ENCODE measurements at places on chromosomes 1 and 21. TPM values are rescaled to one million over a fixed set of nuclear protein-coding genes. Genes with fewer than 3 reads are reported as not detected.
A peak's percentile ranks its signal among the peaks of the same experiment; 100 is the strongest.

Gene AGBL4
- total RNA-seq: 2.8 TPM

Gene RBM11
- total RNA-seq: 2.1 TPM

Gene CDC20
- 349 TPM for total RNA-seq

Gene SHE
- not detected for total RNA-seq

Gene MYOM3
- total RNA-seq: 0.12 TPM

GRCh38 chr1:174954073-174954460 lies 45.7 kb upstream of the CACYBP start:
- H3K27ac ChIP-seq: no peak overlapping the region
- DNase-seq: no peak

DNA sequence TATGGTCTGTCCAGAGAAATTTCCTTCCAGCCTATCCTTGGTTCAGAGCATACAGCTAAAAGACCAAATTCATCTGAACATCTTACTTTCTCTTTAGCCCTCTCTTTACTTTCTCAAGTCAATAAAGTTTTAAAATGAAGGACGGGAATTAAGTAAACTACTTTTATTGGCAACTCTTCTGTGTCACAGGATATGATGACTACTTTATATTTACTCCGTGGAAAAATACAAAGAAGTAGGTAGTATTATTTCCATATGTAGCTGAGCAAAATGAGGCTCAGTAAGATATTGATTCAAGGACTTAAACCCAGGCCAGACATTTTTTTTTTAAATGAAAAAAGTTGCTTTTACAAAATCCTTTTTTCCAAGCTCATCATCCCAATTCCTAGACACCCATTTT lies 151.2 kb upstream of the DPYD start:
- no peaks in the 10 kb centered on the region for H3K36me3 ChIP-seq
- peak overlapping the region; percentile 88 for H3K27ac ChIP-seq
- H3K4me1 ChIP-seq: peaks cover 23% of the 10 kb centered on the region
- no peaks in the 10 kb centered on the region for H3K27me3 ChIP-seq
- peak overlapping the region; percentile 33 for H3K4me3 ChIP-seq
- peak; percentile 73 for DNase-seq

DNA sequence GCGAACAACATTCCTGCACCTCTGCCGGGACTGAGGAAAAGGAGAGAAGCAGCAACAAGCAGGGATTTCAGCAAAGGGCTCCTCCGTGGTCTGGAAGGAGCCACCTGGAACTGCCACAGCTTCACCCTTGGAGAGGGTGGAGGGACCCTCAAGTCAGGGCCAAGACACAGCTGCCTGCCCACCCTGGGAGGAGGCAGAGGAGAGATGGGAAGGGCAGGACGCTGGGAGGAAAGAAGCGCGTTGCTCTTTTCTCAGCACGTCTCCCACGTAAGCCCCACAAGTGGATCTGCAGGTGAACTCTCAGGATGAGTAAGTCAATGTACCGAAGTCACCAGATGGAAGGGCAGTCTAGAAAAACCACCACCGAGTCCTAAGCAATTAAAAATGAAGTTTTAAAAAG lies 39.6 kb downstream of the SLC19A1 start:
- H3K4me3 ChIP-seq: no peak overlapping the region
- DNase-seq: no peak
- H3K27ac ChIP-seq: no peak overlapping the region
- H3K4me1 ChIP-seq: no peaks in the 10 kb centered on the region
- H3K36me3 ChIP-seq: 0 out of 2 replicates have a peak, but pooled peaks cover under 1% of the 10 kb centered on the region

- H3K27ac ChIP-seq: no peak overlapping the region
- H3K4me1 ChIP-seq: no peaks in the 10 kb centered on the region
- no peaks in the 10 kb centered on the region for H3K36me3 ChIP-seq
- no peak overlapping the region for H3K4me3 ChIP-seq
- DNase-seq: no peak
Measured at GRCh38 chr1:98133131-98133530, 212.3 kb upstream of the DPYD start.

- H3K4me3 ChIP-seq: no peak overlapping the region
- H3K36me3 ChIP-seq: no peaks in the 10 kb centered on the region
- no peaks in the 10 kb centered on the region for H3K27me3 ChIP-seq
- H3K27ac ChIP-seq: peak overlapping the region; percentile 65
- peak; percentile 70 for DNase-seq
Measured at GRCh38 chr1:177385760-177386698, 215.3 kb downstream of the BRINP2 start.

DNA sequence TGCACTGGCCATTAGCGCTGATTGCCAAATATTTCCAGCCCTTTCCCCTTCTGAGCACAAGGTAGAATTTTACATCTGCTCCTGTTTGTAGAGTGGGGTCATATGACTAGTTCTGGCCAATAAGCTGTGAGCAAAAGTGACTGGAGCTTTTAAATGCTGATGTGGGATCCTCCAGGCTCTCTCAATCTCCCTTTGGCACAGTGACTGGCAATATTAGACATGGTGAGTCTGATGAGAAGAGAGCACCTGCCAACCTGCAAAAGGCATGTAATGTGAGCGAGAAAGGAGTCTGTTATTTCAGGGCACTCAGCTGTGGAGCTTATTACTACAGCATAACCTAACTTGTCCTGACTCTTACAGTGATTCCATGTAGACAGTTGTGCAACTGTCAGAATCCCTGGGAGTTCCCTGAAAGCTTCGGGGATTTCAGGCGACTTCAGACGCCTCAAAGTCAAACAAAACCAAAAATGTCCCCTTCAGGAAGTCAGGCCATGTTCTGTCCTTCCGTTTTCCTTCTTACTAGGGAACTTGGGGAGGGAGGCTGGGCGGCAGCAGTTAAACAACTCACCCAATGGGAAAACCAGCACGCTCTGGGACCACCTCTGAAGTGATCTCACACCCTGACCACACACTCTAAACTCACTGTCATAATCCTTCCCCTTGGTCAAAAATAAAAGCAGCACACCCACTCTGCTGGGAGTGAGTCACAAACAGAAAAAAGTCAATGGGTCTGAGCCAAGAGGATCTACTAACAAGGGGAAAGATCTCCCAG lies 3.6 kb upstream of the RASSF5 start:
- H3K27me3 ChIP-seq: no peaks in the 10 kb centered on the region
- H3K4me3 ChIP-seq: peak overlapping the region; percentile 4
- H3K4me1 ChIP-seq: peaks cover 41% of the 10 kb centered on the region
- H3K36me3 ChIP-seq: no peaks in the 10 kb centered on the region
- peak overlapping the region; percentile 79 for H3K27ac ChIP-seq
- DNase-seq: peak; percentile 100

DNA sequence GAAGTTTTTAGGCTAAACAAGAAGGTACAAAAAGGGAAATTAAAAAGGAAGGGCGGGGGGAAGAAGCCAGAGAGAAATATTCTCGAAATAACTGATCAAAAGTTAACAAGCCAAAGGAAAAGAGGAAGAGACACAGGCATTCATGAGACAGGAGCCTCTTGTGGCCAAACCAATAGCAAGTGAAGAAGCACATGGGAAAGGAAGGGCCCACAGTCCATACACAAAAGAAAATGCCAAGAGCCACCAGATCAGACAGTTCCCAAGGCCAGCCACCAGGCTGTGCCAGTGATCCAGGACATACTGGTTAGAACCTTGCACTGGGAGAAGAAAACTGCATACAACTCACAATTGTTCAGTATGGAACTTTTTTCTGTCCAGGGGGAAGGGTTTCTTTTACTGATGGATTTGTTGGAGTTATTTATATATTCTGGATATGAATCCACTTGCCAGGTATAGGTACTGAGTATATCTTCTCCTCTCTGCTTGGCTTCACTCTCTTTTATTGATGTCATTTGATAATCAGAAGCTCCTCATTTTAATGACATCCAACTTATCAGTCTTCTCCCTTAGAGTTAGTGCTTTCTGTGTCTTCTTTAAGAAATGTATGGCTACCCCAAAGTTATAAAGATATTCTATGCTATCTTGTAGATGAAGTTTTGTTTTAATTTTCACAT lies 76.8 kb downstream of the CD46 start:
- H3K27ac ChIP-seq: no peak overlapping the region
- no peaks in the 10 kb centered on the region for H3K36me3 ChIP-seq
- H3K4me1 ChIP-seq: peaks cover 43% of the 10 kb centered on the region
- no peak overlapping the region for H3K4me3 ChIP-seq

DNA sequence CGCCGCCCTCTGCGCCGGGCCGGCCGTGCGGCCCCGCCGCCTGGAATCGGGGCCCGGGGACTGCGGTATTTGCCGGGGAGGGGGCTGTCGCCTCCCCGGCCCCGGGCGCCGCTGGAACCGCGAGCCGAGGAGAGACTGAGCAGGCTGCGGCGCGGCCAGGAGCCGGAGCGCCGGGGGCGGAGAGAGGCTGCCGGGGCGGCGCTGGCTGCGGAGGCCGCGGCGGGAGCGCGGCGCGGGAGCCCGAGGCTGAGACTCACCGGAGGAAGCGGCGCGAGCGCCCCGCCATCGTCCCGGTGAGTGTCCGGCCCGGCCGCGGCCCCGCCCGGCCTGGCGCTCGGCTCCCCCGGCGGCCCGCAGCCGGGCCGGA lies 746 bp downstream of the DYRK1A start:
- no peaks in the 10 kb centered on the region for H3K36me3 ChIP-seq
- DNase-seq: no peak
- peak overlapping the region; percentile 96 for H3K27ac ChIP-seq

DNA sequence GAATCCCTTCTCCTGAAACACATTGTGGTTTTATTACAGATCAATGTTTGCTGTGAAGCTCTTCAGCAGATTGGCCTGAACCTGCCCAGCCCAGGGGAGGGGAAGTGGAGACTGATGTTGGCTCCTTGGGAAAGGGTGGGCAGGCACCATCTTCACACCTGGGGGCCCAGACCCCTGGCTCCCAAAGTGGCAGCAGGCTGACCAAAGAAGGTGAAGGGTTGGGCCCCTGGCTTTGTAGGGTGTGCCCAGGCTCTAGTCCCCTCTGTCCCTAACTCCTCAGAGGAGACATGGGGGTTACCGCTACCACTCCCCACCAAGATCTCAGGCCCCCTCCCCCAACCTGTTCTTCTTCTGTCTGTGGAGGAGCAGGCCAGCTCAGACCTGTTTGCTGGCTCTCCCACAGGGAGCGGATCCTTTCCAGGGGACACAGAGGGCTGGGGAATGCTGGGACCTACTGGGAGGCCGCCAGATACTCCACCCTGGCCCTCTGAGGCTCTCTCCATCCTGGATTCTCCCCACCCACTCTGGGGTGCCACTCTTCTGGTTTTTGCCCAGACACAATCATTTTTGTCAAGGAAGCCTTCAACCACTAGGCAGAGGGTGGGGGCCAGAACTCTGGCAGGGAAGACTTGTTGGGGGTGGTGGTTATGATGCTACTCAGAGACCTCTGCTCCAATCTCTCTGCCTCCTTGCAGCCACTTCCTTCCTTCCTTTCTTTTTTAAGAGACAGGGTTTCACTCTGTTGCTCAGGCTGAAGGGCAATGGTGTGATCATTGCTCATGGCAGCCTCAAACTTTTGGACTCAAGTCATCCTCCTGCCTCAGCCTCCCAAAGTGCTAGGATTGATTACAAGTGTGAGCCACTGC lies 5.0 kb upstream of the EFNA3 start:
- no peaks in the 10 kb centered on the region for H3K36me3 ChIP-seq
- H3K27ac ChIP-seq: no peak overlapping the region
- H3K4me3 ChIP-seq: no peak overlapping the region
- DNase-seq: no peak
- peaks cover 21% of the 10 kb centered on the region for H3K4me1 ChIP-seq

- no peaks in the 10 kb centered on the region for H3K27me3 ChIP-seq
- no peak for DNase-seq
- no peak overlapping the region for H3K27ac ChIP-seq
- no peak overlapping the region for H3K4me3 ChIP-seq
- H3K4me1 ChIP-seq: no peaks in the 10 kb centered on the region
- H3K36me3 ChIP-seq: no peaks in the 10 kb centered on the region
Measured at GRCh38 chr1:47771751-47772150, 225.4 kb downstream of the TRABD2B start.

DNA sequence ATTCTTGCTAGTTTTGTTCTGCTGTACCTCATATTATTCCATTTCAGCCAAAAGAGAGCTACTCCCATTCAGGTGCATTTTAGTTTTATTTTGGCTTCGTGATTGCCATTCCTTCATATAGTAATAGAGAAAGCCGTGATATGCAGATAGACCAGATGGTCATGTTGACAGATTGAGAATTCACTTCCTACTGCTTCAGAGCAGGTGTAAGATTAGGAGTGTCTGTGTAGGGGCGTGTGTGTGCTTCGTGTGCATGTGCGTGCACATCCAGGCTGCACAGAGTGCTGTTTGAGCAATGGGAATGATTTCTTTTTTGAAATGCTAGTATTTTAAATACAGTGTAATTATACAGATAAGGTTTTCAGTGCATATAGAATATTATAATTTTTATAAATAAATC lies 10.3 kb downstream of the NFIA start:
- no peak overlapping the region for H3K4me3 ChIP-seq
- peaks cover 14% of the 10 kb centered on the region for H3K4me1 ChIP-seq
- peaks cover 4% of the 10 kb centered on the region for H3K36me3 ChIP-seq
- H3K27me3 ChIP-seq: no peaks in the 10 kb centered on the region
- DNase-seq: no peak

DNA sequence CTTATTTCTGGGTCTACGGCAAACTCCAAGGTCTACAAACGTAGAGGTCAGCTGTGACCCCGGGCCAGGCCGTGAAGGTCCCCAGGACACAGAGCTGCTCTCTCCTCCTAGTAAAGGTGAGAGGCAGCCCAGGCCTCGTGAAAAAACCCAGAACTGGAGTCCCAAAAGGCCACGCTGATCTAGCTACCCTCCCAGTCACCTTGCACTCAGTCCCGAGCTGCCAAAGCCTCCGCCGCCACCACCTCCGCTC lies 125 bp downstream of the ATP5PF start:
- H3K36me3 ChIP-seq: peaks cover 6% of the 10 kb centered on the region
- H3K4me3 ChIP-seq: peak overlapping the region; percentile 93
- DNase-seq: no peak
- peak overlapping the region; percentile 97 for H3K27ac ChIP-seq
- H3K4me1 ChIP-seq: peaks cover 18% of the 10 kb centered on the region
